Bronchus fibroblast of lung (primary cell): ENCODE measurements at places on chromosomes 3 and 15. TPM values are rescaled to one million over a fixed set of nuclear protein-coding genes. Genes with fewer than 3 reads are reported as not detected.

The TM4SF18 gene
- under 0.01 TPM in 1 of 2 replicates, not detected in the other for total RNA-seq

The FANCI gene
- 32.6 and 33.7 TPM in 2 replicates for total RNA-seq

The ACVR2B gene
- 1.0 and 1.5 TPM in 2 replicates for total RNA-seq

The SH3BP5 gene
- 6.5 and 6.6 TPM in 2 replicates for total RNA-seq

The ASB14 gene
- not detected in 2 replicates for total RNA-seq

The B3GALNT1 gene
- 23.2 and 27.1 TPM in 2 replicates for total RNA-seq
